T-helper 17 cell (primary cell): ENCODE measurements at places on chromosomes 7 and 10. TPM values are rescaled to one million over a fixed set of nuclear protein-coding genes. Genes with fewer than 3 reads are reported as not detected.

DNA sequence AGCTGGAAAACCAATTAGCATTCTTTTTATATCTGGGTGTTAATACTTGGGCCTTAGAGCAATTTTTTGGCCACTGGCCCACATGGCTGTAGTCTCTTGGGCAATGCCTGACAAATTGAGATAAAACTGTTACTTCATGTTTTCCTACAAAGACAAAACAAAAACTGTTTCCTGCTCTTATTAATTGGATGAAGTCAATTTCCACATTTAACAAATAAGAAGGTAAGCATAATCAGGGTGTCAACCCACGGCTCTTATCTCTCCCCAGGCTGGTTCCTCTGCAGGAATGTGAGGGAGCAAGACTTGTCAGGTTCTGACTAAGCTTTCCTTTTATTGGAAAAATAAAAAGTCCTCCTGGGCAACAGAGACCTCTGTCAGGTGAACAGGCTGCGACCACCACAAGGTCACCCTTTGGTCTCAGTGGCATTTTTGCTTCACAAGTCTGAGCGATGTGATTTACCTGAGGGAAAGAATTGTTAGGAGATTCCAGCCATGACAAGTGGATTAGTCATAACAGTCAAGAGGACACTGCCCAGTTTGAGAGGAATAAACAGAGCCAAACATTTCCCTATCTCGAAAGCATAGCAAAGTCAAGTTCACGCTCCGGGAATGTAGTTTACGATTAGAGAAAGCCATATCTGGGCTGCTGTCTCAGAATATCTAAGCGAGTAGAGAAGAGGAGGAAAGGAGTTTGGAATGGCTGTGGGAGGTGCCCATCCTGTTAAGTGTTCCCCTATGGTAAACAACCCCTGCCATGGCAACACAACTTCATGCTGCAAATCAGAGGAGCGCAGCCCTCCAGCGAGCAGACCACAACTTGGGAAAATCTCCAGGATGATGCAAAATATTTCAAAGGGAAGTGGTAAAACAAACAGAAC, 144.4 kb downstream of the TES start:
- no peak for DNase-seq
- no peak overlapping the region for H3K4me3 ChIP-seq
- H3K27me3 ChIP-seq, result peaks cover 14% of the 10 kb centered on the region
- no peak overlapping the region for H3K27ac ChIP-seq

DNA sequence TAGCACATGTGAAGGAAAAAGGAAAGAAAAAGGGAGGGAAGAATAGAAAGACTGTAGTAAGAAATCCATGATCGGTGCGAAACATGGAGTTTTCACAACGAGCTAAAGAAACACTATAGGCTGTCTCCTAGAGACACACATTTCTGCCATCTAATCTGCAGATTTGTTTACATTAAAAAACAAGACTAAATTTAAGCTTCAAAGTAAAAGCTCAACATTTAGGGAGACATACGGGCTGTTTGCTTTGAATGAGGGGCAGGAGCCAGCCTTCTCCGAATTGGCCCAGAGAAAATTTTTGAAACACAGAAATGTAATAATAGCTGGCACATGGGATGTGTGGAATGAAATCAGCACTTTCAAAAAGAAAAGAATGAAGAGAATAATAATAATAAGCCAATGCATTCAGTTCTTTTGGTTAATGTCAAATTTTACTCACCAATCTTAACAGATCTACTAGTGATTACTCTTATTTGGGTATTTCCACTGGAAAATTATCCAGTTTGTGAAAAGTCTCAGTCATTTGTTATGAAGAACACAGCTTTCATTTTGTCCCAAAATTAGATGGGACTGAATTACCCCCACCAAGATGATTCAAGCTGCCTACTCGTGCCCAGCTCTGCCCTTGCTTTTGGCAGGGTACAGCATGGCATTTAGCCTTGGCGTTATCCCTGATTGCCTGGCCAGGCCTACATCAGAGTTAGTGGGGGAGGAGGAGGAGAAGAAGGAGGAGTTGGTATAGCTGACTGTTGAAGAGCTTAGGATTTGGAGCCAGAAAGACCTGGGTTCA, 47.1 kb downstream of the MTURN start:
- H3K4me1 ChIP-seq, result peaks cover 4% of the 10 kb centered on the region
- H3K36me3 ChIP-seq, result no peaks in the 10 kb centered on the region
- H3K4me3 ChIP-seq, result no peak overlapping the region
- DNase-seq, result no peak
- no peaks in the 10 kb centered on the region for H3K27me3 ChIP-seq
- H3K27ac ChIP-seq, result no peak overlapping the region

DNA sequence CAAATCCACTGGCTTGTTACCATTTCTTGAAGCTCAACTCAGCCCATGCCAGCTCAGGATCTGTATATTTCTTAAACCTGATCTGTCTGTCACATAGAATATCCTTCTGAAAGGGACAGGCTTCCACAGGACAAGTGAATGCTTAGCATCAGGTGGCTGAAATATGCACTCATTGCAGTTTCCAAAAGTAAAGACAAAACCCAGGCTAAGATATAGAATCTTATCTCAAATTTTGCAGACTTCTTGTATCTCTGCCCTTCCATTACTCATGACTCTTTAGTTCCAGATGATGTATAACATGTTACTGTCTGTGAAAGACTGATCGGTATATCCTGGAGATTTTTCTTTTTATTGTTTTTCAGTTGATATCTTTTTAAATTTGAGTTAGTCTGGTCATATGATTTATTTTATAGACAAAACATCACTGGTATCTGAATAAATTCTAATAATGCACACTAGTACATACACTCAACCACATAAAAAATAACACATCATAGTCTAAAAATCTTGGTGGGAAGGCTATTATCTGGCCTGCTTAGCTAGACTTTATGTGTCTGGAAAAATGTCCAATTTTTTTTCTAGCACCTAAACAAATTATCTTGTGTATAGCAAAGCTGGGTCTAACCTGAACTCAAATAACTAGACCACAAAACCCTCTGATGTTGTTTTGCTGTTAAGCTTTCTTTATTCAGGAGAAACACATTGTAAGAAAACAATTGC, 182.6 kb downstream of the ADAM12 start:
- no peak overlapping the region for H3K4me3 ChIP-seq
- no peaks in the 10 kb centered on the region for H3K4me1 ChIP-seq
- H3K36me3 ChIP-seq, result no peaks in the 10 kb centered on the region

GRCh38 chr7:90769036-90769435, 172.9 kb downstream of the CDK14 start:
- no peak overlapping the region for H3K4me3 ChIP-seq
- no peak for DNase-seq
- no peak overlapping the region for H3K27ac ChIP-seq
- H3K27me3 ChIP-seq, result no peaks in the 10 kb centered on the region
- no peaks in the 10 kb centered on the region for H3K4me1 ChIP-seq

DNA sequence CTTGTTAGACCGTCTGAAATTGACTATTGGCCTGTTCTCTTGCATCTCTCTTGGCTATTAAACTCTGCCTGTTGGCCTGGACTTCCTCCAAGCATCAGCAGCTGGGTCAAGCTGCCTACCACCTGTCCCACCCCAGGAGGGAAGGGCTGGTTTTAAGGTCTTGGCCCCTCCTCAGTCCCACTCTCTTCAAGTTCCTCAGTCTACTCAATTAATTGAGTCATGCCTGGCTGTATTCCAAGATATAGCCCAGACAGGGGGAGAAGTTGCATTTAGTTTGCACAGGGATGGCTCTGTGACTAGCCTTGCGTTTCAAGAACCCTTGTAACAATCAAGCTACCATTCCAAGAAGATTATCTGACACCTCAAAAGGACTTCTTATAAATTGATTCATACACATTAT, 113.8 kb upstream of the GLI3 start:
- H3K27me3 ChIP-seq, result no peaks in the 10 kb centered on the region
- no peak for DNase-seq
- H3K27ac ChIP-seq, result no peak overlapping the region
- no peak overlapping the region for H3K4me3 ChIP-seq
- no peaks in the 10 kb centered on the region for H3K36me3 ChIP-seq

- DNase-seq, result no peak
- H3K36me3 ChIP-seq, result no peaks in the 10 kb centered on the region
- H3K27ac ChIP-seq, result no peak overlapping the region
- H3K4me1 ChIP-seq, result peaks cover 2% of the 10 kb centered on the region
- H3K27me3 ChIP-seq, result peaks cover 36% of the 10 kb centered on the region
Observed at GRCh38 chr10:125134916-125135770, 25.2 kb downstream of the CTBP2 start.

- peaks cover 4% of the 10 kb centered on the region for H3K36me3 ChIP-seq
- H3K27me3 ChIP-seq, result no peaks in the 10 kb centered on the region
- H3K4me1 ChIP-seq, result peaks cover 5% of the 10 kb centered on the region
Observed at GRCh38 chr10:18594574-18595156, 56.7 kb downstream of the NSUN6 start.

DNA sequence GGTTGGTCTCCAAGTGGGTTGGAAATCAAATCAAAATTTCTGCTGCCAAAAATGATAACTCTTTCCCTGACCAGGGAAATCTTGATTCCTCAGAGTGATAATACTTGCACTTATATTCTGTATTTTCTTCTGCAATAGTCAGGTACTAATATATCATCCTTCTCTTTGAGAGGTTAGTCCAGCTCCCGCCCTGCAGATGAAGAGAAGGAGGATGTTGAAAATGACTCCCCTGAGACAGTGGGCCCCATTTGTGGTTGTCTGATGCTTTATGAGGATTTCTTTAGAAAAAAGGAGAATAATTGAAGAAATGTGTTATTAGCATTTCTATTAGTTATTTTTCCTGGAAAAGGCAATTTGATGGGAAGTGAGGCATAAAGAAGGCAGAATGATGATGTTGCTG, 213.0 kb downstream of the SEC23IP start:
- no peak overlapping the region for H3K27ac ChIP-seq
- no peak overlapping the region for H3K4me3 ChIP-seq
- H3K4me1 ChIP-seq, result no peaks in the 10 kb centered on the region
- H3K36me3 ChIP-seq, result peaks cover 2% of the 10 kb centered on the region
- H3K27me3 ChIP-seq, result peaks cover 55% of the 10 kb centered on the region

GRCh38 chr7:105731042-105731441, 145.4 kb downstream of the ATXN7L1 start:
- H3K4me1 ChIP-seq, result peaks cover 3% of the 10 kb centered on the region
- no peak overlapping the region for H3K27ac ChIP-seq
- no peak for DNase-seq
- no peaks in the 10 kb centered on the region for H3K27me3 ChIP-seq
- no peaks in the 10 kb centered on the region for H3K36me3 ChIP-seq
- no peak overlapping the region for H3K4me3 ChIP-seq

DNA sequence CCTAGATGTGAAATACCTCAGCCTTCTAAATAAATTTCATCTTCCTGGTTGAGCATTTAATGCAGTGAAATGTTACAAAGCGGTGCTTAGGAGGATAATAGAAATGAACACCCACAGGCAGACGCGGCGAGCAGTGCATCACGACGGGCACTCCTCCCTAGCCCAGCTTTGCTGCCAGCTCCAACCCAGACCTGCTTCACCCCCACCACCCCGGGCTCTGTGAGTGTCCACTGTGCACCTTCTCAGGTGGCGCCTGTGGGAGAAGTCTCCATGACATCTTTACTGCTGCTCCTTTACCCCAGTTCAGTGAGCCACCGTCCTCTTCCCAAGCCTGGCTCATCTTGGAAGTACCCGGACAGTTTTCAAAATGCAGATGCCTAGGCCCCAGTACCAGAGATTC, 5.2 kb upstream of the CHST15 start:
- no peaks in the 10 kb centered on the region for H3K4me1 ChIP-seq
- no peak overlapping the region for H3K4me3 ChIP-seq
- no peaks in the 10 kb centered on the region for H3K36me3 ChIP-seq
- peaks cover 46% of the 10 kb centered on the region for H3K27me3 ChIP-seq

- H3K27ac ChIP-seq, result no peak overlapping the region
- H3K36me3 ChIP-seq, result no peaks in the 10 kb centered on the region
- no peak for DNase-seq
- peaks cover 2% of the 10 kb centered on the region for H3K4me1 ChIP-seq
- H3K27me3 ChIP-seq, result no peaks in the 10 kb centered on the region
- no peak overlapping the region for H3K4me3 ChIP-seq
Observed at GRCh38 chr7:156751319-156751718, 110.7 kb downstream of the RNF32 start.

DNA sequence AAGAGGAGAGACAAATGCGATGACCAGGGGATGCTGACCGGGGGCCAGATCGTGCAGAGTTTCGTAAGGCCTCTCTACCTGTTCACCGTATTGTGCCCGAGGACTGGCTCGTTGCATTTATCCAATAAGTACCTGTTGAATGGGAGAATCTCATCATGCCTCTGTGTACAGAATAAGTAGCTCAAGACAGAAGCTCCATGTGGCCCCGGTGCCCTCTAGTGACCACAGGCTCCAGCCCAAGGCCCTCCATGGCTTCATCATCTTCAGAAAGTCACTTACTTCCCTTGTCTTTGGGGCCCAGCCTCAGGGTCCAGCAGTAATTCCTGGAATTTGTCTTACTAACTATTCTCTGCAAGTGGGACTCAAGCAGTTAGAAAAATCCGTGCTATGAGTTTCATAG, 151.0 kb downstream of the CHN2 start:
- no peaks in the 10 kb centered on the region for H3K27me3 ChIP-seq
- no peak overlapping the region for H3K4me3 ChIP-seq
- H3K27ac ChIP-seq, result no peak overlapping the region
- H3K36me3 ChIP-seq, result no peaks in the 10 kb centered on the region
- H3K4me1 ChIP-seq, result no peaks in the 10 kb centered on the region

DNA sequence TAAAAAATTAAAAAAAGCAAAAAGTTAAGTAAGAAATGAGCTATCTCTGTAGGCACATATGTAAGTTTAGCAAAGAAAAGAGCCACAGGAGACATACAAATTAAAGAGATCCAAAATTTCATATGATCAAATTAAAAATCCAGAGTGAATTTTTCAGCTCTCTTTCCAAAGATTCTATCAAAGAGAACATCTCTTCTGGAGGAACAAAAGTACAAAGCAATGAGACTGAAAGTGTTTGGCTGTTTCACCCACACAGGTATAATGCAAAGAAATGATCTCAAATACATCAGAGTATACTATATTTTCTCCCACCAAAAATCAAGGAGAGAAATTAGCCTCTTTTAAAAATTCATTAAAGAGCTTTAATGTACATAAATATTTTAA, 74.8 kb upstream of the ASAH2 start:
- no peak overlapping the region for H3K4me3 ChIP-seq
- no peak overlapping the region for H3K27ac ChIP-seq

DNA sequence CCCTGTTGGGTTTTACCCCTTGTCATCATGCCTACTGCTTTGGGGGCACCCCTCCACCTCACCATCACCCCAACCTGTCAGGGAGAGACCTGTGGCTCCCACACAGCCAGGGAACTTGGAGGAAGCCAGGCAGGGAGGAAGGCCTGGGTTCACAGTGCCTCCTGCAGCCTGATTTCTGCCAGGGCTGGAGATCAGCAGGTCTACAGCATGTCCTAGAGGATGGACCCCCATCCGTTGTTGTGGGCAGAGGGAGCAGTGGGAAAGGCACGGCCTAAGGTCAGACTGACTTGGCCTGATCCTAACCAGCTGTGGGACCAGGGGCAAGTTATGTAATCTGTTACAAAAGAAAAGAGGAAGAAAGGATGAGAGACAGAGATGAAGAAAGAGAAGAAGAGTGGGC, 28.2 kb downstream of the ZCCHC24 start:
- DNase-seq, result no peak
- H3K27me3 ChIP-seq, result no peaks in the 10 kb centered on the region
- H3K4me1 ChIP-seq, result peaks cover 6% of the 10 kb centered on the region
- no peak overlapping the region for H3K4me3 ChIP-seq

- no peaks in the 10 kb centered on the region for H3K27me3 ChIP-seq
- H3K4me3 ChIP-seq, result no peak overlapping the region
- H3K27ac ChIP-seq, result no peak overlapping the region
- H3K4me1 ChIP-seq, result no peaks in the 10 kb centered on the region
- H3K36me3 ChIP-seq, result no peaks in the 10 kb centered on the region
Observed at GRCh38 chr10:76675951-76676587, 961.5 kb downstream of the KCNMA1 start.

TMEM213 gene
- not detected for total RNA-seq

ZPBP gene
- total RNA-seq, result not detected

FAM25G gene
- not detected for total RNA-seq

SPDYE2 gene
- 0.21 TPM for total RNA-seq

KLLN gene
- total RNA-seq, result 0.55 TPM

SH2D4B gene
- 0.30 TPM for total RNA-seq

TCAF2 gene
- total RNA-seq, result 23.8 TPM

GPR15LG gene
- not detected for total RNA-seq

HHEX gene
- total RNA-seq, result 3.9 TPM

NPC1L1 gene
- total RNA-seq, result not detected
